ENCODE measurements at places on chromosomes 13 and 19.
A peak's percentile ranks its signal among the peaks of the same experiment; 100 is the strongest.

DNA sequence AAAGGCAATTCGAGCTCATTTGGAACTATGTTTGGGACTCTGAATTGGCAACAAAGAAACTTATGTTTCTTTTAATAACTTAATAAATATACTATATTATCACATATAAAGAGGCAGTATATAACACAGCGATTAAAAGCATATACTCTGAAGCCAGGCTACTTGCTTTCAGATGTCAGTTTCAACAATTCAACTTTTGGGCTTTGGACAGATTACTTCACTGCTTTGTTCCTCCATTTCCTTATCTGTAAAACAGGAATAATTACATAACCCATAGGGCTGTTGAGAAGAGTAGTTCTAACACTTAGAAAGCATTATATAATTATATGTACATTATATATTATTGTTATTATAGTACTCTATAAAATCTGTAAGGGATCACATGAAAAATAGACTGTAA is 107.2 kb downstream of the EDNRB start:
- H3K4me3 ChIP-seq = no peak overlapping the region
- H3K4me1 ChIP-seq = no peaks in the 10 kb centered on the region
- H3K27ac ChIP-seq = no peak overlapping the region
- no peaks in the 10 kb centered on the region for H3K36me3 ChIP-seq
- no peaks in the 10 kb centered on the region for H3K27me3 ChIP-seq

DNA sequence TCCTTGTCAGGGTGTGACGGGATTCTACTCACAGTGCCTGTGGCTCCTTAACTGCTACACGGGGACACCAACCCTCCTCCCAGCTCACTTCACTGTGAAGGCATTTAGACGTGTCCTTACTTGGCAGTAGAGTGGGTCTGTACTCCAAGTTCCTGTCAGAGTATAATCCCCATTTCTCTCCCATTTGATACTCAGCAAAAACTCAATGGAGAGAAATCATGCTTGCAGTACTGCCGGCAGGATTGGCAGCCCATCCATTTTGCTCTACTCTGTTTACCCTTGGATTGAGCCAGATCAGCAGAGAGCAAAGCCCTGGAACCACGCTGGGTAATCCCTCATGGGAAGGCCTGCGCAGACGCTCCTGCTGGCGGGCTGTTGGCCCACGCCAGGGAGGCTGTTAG is 28.9 kb downstream of the ARL11 start:
- no peaks in the 10 kb centered on the region for H3K27me3 ChIP-seq
- no peak overlapping the region for H3K4me3 ChIP-seq
- H3K27ac ChIP-seq = no peak overlapping the region
- DNase-seq = no peak
- no peaks in the 10 kb centered on the region for H3K36me3 ChIP-seq

- H3K4me1 ChIP-seq = peaks cover 45% of the 10 kb centered on the region
- no peak for DNase-seq
- no peak overlapping the region for H3K4me3 ChIP-seq
- no peaks in the 10 kb centered on the region for H3K27me3 ChIP-seq
- no peaks in the 10 kb centered on the region for H3K36me3 ChIP-seq
- peak overlapping the region; percentile 82 for H3K27ac ChIP-seq
These were observed 31.4 kb upstream of the MTIF3 start for GRCh38 chr13:27481766-27482165.

- no peak for DNase-seq
- H3K36me3 ChIP-seq = no peaks in the 10 kb centered on the region
- peaks cover 5% of the 10 kb centered on the region for H3K4me1 ChIP-seq
- H3K4me3 ChIP-seq = no peak overlapping the region
- H3K27me3 ChIP-seq = no peaks in the 10 kb centered on the region
- no peak overlapping the region for H3K27ac ChIP-seq
These were observed 104.7 kb downstream of the GGACT start for GRCh38 chr13:100483841-100484381.

- no peak overlapping the region for H3K4me3 ChIP-seq
- no peaks in the 10 kb centered on the region for H3K4me1 ChIP-seq
- no peak overlapping the region for H3K27ac ChIP-seq
- H3K36me3 ChIP-seq = no peaks in the 10 kb centered on the region
- DNase-seq = no peak
These were observed 58.3 kb downstream of the FAM124A start for GRCh38 chr13:51280379-51280940.

DNA sequence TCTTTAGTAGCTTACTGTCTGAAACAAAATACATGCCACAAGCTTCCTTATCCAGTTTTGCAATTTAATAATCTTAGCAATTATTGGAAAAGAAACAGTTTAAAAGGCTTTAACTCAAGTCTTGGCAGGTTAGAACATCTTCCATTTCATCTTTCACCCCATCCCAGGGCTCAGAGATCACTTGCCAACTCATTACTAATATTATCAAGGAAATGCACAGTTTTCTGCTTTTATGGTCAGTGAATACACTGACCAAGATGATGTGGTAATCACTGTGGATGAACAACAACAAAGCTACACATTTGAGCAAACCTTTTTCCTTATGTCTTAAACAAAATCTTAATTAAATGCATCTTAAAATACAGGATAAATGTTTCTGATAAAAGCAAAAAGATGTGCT is 48.0 kb upstream of the ITM2B start:
- peaks cover 68% of the 10 kb centered on the region for H3K4me1 ChIP-seq
- H3K4me3 ChIP-seq = no peak overlapping the region
- H3K27ac ChIP-seq = no peak overlapping the region
- DNase-seq = no peak
- H3K36me3 ChIP-seq = no peaks in the 10 kb centered on the region
- no peaks in the 10 kb centered on the region for H3K27me3 ChIP-seq

DNA sequence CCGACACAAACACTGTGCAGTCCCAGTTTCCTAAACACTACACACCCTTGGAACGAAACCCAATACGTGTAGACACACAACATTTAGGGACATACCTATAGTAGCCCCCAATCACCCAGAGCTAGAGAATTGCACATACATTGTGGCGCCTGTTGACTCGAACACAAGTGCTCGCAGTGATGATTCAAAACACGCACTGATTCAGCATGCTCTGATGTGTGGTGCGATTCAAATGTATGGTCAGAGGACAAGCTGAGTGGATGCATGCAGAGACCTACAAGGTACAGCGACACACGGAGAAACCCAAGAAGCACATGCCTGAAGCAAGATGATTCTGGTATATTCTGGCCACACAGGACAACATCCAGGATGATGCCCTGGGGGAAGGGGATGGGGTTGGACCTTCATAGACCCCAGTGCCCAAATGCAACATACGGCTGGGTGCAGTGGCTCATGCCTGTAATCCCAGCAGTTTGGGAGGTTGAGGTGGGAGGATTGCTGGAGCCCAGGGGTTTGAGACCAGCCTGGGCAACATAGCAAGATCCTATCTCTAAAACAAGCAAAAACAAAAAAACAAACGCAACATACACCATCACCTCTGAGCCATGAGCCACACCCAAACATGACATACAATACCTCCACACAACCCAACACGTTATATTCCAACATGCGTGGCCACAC is 997 bp upstream of the KCNN4 start:
- peak; percentile 22 for DNase-seq
- peaks cover 85% of the 10 kb centered on the region for H3K4me1 ChIP-seq
- peak overlapping the region; percentile 85 for H3K27ac ChIP-seq

DNA sequence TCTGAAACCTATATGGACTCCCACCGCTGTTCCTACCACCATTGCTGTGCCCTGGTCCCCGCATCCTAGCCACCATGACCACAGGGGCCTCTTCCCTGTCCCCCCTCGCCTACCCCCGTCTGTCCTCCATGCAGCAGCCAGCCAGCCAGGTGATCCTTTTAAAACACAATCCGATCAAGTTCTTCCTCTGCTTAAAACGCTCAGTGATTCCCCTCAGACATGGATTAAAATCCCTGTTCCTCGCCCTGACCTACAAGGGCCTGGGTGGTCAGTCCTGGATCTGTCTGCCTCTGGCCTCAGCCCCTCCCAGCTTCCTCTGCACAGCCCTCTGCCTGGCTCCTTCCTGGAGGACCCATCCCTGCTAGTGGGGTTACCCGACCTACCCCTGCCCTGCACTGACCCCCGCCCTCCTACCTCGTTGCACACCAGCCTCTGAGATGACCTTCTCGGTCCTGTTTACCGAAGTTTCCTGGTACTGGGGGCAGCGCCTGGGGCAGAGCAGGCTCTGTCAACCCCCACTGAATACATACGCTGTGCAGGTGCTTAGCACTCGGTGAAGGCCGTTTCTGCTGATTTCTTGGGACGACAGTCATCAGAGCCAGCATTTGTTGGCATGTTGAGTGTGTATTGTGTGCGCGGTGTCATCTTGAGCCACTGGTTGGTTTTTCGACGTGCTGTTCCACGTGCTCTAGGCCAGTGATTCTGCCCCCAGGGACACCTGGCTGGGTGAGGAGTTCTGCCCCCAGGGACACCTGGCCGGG is 14.7 kb upstream of the LENG8 start:
- no peak overlapping the region for H3K4me3 ChIP-seq
- H3K27ac ChIP-seq = no peak overlapping the region
- peaks cover 22% of the 10 kb centered on the region for H3K4me1 ChIP-seq

DNA sequence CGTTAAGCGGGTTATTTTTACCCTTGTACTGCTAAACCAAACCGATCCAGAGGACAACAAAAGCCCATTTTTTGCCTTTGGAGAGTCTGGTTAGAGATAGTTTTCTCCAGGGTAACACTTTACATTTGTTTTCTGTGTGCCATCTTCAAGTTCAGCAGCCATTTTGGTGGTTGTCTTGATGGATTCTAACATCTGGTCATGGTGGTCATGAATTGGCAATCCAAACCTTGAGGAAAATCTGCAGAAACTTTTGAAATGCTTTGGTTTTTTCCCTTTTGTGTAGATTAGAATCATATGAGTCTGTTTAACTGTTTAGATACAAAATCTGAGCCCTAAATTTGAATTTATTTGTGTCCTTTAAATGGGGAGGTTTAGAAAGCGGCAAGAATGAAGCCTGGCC is 16.6 kb downstream of the HNRNPM start:
- H3K4me3 ChIP-seq = no peak overlapping the region
- peaks cover 78% of the 10 kb centered on the region for H3K36me3 ChIP-seq
- H3K4me1 ChIP-seq = peaks cover 13% of the 10 kb centered on the region
- H3K27ac ChIP-seq = no peak overlapping the region
- no peaks in the 10 kb centered on the region for H3K27me3 ChIP-seq

- H3K36me3 ChIP-seq = no peaks in the 10 kb centered on the region
- no peaks in the 10 kb centered on the region for H3K27me3 ChIP-seq
- no peak overlapping the region for H3K4me3 ChIP-seq
- H3K27ac ChIP-seq = no peak overlapping the region
- peaks cover 27% of the 10 kb centered on the region for H3K4me1 ChIP-seq
- no peak for DNase-seq
These were observed 39.4 kb downstream of the ADPRHL1 start for GRCh38 chr13:113413898-113414282.

DNA sequence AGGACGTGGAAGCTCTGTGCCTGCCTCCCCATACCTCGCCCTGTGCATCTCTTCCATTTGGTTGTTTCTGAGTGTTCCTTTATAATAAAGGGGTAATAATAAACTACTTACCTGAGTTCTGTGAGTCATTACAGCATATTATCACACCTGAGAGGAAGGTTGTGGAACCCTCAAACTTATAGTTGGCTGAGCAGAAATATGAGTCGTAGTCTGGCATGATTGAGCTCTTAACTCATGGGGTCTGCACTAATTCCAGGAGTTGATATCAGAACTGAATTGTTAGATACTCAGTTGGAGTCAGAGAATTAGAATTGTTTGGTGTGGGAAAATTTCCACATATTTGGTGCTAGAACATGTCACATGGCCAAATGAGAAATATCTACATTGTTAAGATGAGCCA is 52.4 kb upstream of the HTR2A start:
- H3K36me3 ChIP-seq = no peaks in the 10 kb centered on the region
- H3K4me1 ChIP-seq = peaks cover 19% of the 10 kb centered on the region
- H3K27me3 ChIP-seq = no peaks in the 10 kb centered on the region
- no peak for DNase-seq

- H3K4me3 ChIP-seq = no peak overlapping the region
- peaks cover 76% of the 10 kb centered on the region for H3K4me1 ChIP-seq
- peaks cover 10% of the 10 kb centered on the region for H3K36me3 ChIP-seq
- H3K27ac ChIP-seq = no peak overlapping the region
These were observed 23.4 kb downstream of the UBAC2 start for GRCh38 chr13:99224021-99224420.

GRCh38 chr13:29791508-29791907 is 58.9 kb downstream of the UBL3 start:
- H3K4me1 ChIP-seq = no peaks in the 10 kb centered on the region
- no peaks in the 10 kb centered on the region for H3K27me3 ChIP-seq
- H3K27ac ChIP-seq = no peak overlapping the region
- no peaks in the 10 kb centered on the region for H3K36me3 ChIP-seq

GRCh38 chr19:5961969-5962945 is 15.7 kb downstream of the RANBP3 start:
- H3K36me3 ChIP-seq = no peaks in the 10 kb centered on the region
- peak overlapping the region; percentile 17 for H3K27ac ChIP-seq
- peak; percentile 45 for DNase-seq
- H3K4me3 ChIP-seq = peak overlapping the region; percentile 19
- H3K4me1 ChIP-seq = peaks cover 17% of the 10 kb centered on the region
- no peaks in the 10 kb centered on the region for H3K27me3 ChIP-seq

DNA sequence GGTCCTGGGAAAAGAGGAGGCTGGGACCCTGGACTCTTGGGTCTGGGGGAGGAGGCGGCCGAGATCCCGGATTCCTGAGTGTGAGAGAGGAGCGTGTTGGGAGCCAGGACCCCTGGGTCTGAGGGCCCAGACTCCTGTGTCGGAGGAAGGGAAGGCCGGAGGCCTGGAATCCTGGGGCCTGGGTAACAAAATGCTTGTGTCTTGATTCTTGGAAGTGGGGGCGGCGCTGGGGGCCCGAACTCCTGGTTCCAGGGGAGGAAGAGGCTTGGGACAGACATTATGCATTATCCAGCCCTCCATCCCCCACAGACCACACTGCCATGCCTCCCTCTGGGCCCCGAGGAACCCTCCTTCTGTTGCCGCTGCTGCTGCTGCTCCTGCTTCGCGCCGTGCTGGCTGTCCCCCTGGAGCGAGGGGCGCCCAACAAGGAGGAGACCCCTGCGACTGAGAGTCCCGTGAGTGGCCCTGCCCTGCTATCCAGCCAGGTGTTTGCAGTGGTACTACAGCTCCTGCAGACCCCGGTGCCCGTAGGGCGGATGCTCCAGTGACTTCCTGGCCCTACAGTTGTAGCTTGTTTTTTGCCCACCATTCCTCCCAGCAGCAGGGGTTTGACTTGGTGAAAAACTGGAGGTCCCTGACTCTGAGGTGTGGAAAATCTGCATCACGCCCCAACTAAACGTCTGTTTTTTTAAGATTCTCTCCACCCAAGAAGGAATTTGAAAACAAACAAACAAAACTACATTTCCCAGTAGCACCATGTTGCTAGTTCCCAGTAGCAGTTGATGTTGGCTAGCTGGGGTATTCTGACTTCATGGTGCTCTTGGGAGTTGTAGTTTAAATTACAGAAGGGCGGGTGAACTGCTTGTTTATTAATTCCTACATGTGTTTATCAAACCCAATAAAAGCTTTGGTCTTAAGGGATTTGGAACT is 630 bp downstream of the NUCB1 start:
- no peaks in the 10 kb centered on the region for H3K27me3 ChIP-seq
- peak overlapping the region; percentile 83 for H3K27ac ChIP-seq
- peak; percentile 33 for DNase-seq

GRCh38 chr13:112495465-112495864 is 92.5 kb downstream of the TUBGCP3 start:
- no peak overlapping the region for H3K4me3 ChIP-seq
- DNase-seq = no peak
